H9 (cell line): ENCODE measurements at places on chromosomes 11 and 22. TPM values are rescaled to one million over a fixed set of nuclear protein-coding genes. Genes with fewer than 3 reads are reported as not detected.

CRYBB2 gene
- total RNA-seq = not detected in 2 replicates

MMP27 gene
- total RNA-seq = not detected in 2 replicates

MMP26 gene
- not detected in 2 replicates for total RNA-seq

MMP20 gene
- total RNA-seq = not detected in 2 replicates

PKNOX2 gene
- 1.3 and 1.4 TPM in 2 replicates for total RNA-seq

CCDC134 gene
- total RNA-seq = 19.3 and 20.7 TPM in 2 replicates

KCNQ1OT1 gene
- 0.88 and 1.2 TPM in 2 replicates for total RNA-seq

MAJIN gene
- not detected in 2 replicates for total RNA-seq

APOL5 gene
- not detected in 2 replicates for total RNA-seq

CCT8L2 gene
- not detected in 2 replicates for total RNA-seq

PHOX2A gene
- 1.1 and 1.4 TPM in 2 replicates for total RNA-seq

SYT12 gene
- total RNA-seq = 1.9 and 2.1 TPM in 2 replicates

PTGDR2 gene
- total RNA-seq = 0.07 TPM in 1 of 2 replicates, not detected in the other

RBMXL2 gene
- total RNA-seq = not detected in 2 replicates

GRCh38 chr11:122744357-122744756, 88.8 kb downstream of the UBASH3B start:
- DNase-seq = no peak

DNA sequence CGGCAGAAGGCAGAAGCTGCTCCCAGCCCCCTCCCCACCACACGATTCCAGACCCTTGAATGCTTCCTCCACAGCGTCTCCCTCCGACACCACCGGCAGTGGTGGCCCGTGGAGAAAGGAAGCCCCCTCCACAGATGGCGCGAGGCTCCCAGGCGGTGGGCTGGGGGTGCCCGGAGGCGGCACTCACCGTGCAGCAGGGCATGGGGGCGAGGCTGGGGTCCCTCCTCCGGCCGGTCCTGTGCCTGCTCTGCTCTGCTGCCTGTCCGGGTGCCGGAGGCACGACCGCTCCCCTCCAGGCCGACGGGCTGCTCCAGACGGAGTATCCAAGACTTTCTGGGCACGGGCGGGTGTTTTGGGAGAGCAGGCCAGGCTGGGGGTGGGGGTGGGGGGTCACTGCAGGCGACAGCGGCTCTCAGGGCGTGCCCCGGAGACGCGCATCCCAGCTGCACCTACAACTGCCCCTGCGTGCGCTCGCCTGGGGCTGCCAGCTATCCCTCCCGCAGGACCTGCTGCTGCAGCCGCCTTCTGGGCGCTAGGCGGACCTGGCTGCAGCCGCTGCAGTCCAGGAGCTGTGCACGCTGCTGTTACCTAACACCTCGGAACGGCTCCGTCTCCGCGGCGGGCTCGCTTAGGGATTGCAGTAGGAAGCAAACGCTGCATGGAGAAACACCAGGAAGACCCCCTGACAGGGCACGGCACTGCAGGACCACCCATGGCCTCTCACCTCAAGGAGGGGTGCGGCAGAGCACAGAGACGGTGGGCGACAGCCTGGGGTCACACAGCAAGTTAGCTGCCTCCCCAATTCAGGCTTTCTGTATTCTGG, 15.2 kb downstream of the MRGPRG start:
- peak; percentile 76 for DNase-seq

- DNase-seq = no peak
These were observed 2.6 kb upstream of the FADS3 start for GRCh38 chr11:61893981-61894380.

DNA sequence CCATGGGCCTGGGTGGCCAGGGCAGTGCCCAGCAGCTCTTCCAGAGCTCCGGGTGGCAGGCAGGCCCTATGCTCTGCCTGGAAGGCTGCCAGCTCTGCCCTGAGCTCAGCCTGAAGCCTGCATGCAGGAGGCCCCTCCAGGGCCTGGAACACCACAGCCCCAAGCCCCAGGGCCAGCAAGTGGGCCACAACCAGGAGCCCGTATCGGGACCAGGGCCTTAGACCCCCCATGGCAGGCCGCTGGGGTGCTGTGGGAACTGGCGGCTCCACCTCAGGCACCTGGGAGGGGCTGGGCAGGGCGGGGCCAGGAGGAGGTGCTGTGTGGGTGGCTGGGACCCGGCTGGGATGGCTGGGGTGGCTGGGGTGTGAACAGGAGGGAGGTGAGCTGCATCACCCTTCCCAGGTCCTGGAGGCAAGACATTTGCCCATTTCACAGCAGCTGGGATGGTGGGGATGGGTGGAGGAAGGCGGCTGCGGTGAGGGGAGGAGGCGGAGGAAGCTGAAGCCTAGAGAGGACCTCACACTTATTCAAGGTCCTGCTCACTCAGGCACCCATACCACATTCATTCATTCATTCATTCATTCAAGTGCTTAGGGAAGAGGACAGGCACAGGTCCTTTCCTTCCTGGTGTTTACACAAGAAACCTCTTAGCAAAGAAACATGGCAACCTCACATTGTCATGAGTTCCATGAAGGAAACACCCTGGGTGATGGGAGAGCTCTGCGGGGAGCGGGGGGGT, at the start of gene KCNK7:
TSS of gene KCNK7 (minus strand) at position 258 of the 739 bp plus-strand sequence. CDS start at position 230, 28 bp downstream.
- DNase-seq = no peak

GRCh38 chr11:76169473-76169896, 36.8 kb downstream of the WNT11 start:
- DNase-seq = no peak

GRCh38 chr11:80116796-80117195, 676.0 kb upstream of the TENM4 start:
- DNase-seq = no peak

GRCh38 chr11:128482512-128483191, 104.7 kb downstream of the ETS1 start:
- no peak for DNase-seq

- DNase-seq = no peak
These were observed 371.5 kb downstream of the RAB38 start for GRCh38 chr11:87803748-87804147.

- DNase-seq = no peak
These were observed 2.4 kb downstream of the LGR4 start for GRCh38 chr11:27470166-27470565.

DNA sequence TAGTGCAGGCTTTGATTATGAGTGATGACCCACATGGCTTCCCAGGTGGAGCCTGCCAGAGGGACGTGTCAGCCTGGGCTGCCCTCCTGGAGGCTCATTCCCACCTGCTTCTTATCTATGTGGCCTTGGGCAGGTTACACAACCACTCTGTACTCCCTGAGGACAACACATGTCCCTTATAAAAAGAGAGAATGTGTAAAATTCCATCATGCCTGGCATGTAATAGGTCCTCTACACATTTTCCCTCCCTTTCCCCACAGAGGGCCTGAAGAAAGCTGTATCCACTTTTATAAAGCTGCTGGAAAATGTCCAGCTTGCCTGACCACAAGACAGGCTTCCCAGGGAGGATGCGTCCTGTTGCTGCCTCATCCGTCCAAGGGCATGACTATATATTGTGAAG, 55.0 kb upstream of the VSTM5 start:
- no peak for DNase-seq

DNA sequence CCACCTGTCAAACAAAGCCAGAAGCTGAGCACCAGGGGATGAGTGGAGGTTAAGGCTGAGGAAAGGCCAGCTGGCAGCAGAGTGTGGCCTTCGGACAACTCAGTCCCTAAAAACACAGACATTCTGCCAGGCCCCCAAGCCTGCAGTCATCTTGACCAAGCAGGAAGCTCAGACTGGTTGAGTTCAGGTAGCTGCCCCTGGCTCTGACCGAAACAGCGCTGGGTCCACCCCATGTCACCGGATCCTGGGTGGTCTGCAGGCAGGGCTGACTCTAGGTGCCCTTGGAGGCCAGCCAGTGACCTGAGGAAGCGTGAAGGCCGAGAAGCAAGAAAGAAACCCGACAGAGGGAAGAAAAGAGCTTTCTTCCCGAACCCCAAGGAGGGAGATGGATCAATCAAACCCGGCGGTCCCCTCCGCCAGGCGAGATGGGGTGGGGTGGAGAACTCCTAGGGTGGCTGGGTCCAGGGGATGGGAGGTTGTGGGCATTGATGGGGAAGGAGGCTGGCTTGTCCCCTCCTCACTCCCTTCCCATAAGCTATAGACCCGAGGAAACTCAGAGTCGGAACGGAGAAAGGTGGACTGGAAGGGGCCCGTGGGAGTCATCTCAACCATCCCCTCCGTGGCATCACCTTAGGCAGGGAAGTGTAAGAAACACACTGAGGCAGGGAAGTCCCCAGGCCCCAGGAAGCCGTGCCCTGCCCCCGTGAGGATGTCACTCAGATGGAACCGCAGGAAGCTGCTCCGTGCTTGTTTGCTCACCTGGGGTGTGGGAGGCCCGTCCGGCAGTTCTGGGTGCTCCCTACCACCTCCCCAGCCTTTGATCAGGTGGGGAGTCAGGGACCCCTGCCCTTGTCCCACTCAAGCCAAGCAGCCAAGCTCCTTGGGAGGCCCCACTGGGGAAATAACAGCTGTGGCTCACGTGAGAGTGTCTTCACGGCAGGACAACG, 11.7 kb downstream of the CXCR5 start:
- no peak for DNase-seq

GRCh38 chr11:87645626-87646025, 529.6 kb downstream of the RAB38 start:
- no peak for DNase-seq

DNA sequence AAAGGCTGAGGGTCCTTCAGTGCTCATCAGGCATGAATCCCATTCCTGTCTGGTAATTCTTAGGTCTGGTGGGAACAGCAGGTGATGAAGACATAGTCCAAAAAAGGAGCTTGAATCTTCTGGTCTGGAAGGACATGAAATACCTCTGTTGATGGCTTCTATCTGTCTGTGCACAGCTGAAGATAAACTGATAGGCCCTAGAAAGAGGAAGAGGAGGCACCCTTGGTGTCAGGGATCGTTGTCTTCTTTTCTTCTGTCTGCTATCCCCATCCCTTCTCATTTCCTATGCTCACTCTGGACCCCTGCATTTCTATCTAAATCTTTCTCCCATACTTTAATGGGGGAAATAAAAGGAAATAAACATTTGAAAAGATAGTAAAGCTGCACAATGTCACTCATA, 9.4 kb downstream of the AGBL2 start:
- DNase-seq = no peak

- DNase-seq = no peak
These were observed 40.5 kb upstream of the BIRC3 start for GRCh38 chr11:102276783-102277182.

DNA sequence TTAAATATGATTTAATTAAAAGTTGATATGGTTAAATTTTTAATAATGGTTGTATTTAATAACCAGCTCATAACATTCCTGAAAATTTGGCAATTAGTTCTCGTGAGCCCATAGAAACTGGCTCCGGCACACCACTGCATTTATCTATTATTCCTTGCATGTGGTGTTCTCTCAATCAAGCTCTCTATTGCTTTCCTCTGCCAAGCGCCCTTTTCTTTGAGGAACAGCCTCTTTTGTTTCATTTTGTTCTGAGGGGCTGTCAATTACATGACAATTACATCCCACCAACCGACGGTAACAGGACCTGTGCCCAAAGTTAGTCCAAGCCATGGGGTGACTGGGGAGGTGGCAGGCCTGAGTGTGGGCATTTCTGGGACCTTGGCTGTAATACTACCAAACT, 8.1 kb downstream of the C11orf91 start:
- DNase-seq = no peak

DNA sequence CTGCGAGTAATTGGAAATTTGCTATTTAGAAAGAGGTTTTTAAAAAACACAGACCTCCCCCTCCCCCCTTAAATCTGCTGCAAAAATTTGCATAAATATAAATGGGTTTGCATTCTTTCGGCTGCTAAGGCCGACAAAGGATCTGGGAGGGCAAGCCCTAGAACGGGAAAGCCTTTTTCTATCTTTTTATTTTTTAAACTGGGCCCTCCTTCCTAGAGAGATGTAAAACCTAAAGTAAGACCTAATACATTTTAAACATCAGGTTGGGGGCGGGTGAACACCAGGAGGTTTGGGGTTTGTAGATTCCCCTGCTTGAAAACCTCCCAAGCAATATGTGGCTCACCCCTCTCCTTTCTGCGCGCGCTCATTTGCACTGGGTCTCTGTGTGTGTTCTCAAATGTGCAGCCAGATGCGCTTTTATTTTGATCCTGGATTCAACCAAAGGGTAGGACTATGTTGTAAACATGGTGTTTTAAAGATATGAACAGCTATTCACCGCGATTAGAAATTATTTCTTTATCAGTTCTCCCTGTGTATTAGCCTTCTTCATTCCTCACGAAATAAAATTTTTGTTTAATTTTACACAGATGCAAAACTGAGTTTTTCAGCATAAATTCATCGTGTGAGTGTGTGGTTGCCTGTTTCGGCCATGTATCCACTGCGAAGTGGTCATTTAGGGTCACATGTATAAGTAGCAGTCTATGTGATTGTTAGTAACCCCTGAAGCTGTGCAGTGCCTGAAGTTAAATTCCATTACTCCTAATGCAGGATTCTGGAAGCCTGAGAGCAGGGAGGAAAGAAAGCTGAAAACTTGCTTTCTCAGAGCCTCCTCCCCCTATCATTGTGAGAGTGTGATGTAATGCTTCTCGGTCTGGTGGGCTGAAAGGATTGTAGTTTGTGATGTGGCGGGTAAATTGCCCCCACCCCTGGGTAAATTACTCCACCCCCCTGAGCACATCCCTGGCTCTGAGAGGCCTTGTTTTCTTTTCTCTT, 988 bp downstream of the TNRC6B start:
- DNase-seq = peak; percentile 37

DNA sequence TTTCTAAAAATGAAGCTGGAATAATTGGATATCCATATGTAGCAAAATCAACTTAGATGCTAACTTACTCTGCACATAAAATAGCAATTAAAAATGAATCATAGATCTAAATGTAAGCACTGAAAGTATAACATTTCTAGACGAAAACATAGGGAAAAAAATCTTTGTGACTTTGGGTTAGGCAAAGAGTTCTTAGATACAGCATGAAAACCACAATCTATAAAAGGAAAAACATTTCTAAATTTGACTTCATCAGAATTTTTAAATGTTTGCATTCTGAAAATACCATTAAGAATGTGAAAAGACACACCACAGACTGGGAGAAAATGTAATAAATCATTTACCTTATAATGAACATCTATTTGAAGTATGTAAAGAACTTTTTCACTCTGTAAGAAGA, 128.8 kb downstream of the APIP start:
- DNase-seq = no peak

GRCh38 chr11:2931771-2932738, 2.8 kb upstream of the PHLDA2 start:
- no peak for DNase-seq

DNA sequence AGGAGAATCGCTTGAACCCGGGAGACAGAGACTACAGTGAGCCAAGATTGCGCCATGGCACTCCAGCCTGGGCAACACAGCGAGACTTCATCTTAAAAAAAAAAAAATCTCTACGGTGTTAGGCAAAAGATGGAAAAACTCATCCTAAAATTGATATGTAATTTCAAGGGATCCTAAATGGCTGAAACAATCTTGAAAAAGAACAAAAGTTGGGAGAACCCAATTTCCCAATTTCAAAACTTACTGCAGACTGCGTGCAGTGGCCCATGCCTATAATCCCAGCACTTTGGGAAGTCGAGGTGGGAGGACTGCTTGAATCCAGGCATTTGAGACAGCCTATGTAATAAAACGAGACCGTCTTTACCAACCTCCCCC, 31.7 kb upstream of the TOP3B start:
- DNase-seq = no peak

GRCh38 chr11:47912843-47913437, 64.8 kb upstream of the NUP160 start:
- DNase-seq = no peak
